ENCODE measurements at places on chromosomes 3 and 15.
A peak's percentile ranks its signal among the peaks of the same experiment; 100 is the strongest.

DNA sequence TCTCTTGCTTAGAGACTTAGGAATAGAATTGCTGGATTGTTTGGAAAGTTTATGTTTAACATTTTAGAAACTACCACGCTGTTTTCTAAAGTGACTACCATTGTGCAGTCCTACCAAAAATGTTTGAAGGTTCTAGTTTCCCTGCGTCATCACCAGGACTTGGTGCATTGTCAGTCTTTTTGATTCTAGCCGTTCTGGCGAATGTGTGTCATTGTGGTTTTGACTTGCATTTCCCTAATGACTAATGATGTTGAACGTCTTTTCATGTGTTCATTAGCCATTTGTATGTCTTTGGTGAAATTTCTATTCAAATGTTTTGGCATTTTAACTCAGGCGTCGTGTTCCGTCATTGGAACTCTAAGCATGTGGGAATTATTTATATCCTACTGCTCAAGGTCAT, 58.0 kb downstream of the CHD2 start:
- DNase-seq: no peak

DNA sequence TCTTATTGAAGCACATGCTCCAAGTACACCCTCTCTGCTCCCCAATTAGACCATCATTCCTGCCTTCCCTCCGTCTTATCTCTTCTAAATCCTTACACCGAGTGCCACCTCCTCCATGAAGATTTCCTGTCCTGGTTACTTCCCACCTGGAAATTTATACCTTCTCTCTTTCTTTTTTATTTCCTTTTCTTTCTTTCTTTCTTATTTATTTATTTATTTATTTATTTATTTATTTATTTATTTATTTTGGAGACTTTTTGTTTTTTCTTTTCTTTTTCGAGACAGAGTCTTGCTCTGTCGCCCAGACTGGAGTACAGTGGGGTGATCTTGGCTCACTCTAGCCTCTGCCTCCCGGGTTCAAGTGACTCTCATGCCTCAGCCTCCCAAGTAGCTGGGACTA, 45.9 kb upstream of the ABHD2 start:
- no peak for DNase-seq

GRCh38 chr15:42056934-42057798, 36.3 kb upstream of the PLA2G4E start:
- peak; percentile 55 for DNase-seq

GRCh38 chr15:56757875-56758274, 24.6 kb upstream of the ZNF280D start:
- no peak for DNase-seq

GRCh38 chr15:42549032-42549491, 424 bp downstream of the HAUS2 start:
- DNase-seq: peak; percentile 29

DNA sequence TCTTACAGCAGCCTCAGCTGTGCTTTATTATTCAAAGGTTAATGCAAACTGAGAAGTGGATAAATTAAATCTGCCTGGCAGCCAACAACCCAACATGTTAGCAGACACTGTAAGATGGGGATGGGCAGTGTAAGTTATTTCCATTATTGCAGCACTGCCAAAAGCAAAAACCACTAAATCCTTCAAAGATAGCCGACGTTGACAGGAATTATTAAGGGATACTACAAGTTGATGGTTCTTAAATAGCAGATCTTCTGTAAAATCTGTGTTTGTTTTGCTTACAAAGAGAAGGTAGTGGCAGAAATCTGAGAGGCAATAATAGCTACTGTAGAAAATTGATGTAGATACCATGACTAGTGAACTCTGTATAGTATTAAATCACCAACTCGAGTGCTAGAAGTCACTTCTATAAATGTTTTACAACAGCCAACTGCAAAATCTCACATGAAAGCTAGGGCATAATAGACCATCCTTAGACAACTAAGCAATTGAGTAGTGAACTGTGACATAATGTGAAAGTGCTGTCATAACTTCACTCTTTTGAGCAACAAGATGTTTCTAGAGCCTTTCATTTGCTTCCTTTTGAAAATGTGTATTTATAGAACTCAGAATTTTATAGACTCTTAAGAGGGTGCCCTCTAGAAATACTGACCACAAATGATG, 278.6 kb downstream of the UBE2E2 start:
- DNase-seq: no peak

DNA sequence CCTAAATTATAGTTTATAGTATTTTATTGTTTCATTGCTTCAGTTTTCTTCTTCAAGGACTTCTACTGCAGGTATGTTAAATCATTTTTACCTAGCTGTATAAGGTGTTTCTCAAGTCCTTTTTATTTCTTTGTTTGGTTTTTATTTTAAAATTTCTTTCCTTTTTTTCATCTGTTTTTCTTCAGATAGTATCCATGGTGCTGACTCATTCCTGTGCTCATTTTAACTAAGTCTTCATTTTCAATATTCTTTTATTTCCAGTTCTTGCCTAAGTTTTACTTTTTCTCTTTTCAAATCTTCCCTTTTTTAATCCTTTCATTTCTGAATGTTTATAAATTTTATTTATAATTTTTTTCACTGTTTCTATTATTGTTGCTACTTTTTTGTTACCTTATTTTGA, 42.3 kb upstream of the STIMATE start:
- DNase-seq: no peak
